ENCODE measurements at places on chromosomes 3 and 15.

GRCh38 chr3:190060192-190060775, 60.4 kb downstream of the P3H2 start:
- DNase-seq = no peak

- no peak for DNase-seq
These were observed 100.0 kb upstream of the DLG1 start for GRCh38 chr3:197398286-197398878.

DNA sequence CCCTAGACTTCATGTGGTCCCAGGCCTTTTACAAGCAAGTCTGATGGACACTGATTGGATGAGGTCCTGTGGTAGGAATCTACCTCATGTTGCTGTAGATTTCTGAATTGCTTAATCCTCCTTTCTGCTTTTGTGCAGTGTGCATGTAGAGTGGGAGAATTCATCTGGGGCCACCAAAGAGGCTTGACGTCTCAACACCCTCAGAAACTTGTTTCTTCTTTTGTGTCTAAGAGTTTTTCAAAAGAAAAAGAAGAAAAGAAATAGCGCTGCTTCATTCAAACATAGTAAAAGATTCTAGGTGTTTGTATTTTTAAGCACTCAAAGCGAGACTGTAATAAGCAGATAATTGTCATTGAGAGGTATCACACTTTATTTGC, 46.2 kb downstream of the NR1D2 start:
- DNase-seq = no peak

DNA sequence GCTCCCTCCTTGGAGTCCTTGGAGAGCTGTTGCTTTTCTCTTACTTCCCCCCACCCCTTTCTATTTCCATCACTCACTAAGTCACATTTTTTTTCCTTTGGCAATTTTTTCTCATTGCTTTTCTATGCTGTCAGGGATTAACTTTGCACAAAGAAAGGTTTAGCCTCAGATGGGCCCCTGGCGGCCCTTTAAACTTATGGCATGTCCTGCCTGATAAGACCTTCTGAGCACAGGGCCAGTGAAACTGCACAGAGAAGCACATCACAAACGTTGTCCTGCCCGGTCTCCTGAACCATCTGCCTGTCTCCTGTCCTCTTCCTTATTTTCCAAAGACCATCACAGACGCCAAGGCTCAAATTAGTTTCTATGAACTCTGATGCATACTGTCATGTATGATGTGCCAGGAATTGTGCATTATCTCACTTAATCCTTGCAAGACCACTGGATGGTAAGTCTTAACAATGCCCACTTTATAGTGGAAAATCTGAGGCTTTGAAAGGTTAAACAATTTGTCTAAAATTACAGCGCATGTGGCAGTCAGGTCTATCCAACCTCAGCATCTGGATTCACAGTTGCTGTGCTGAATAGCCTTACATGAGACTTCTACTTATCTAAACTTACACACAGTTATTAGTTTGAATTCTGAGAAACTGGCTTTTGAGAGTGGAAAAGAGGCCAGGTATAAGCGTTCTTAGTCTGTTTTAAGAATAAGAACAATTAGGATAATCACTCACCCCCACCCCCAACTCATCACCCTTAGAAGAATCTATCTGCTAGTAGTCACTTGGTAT, 648.1 kb downstream of the NTRK3 start:
- DNase-seq = no peak

DNA sequence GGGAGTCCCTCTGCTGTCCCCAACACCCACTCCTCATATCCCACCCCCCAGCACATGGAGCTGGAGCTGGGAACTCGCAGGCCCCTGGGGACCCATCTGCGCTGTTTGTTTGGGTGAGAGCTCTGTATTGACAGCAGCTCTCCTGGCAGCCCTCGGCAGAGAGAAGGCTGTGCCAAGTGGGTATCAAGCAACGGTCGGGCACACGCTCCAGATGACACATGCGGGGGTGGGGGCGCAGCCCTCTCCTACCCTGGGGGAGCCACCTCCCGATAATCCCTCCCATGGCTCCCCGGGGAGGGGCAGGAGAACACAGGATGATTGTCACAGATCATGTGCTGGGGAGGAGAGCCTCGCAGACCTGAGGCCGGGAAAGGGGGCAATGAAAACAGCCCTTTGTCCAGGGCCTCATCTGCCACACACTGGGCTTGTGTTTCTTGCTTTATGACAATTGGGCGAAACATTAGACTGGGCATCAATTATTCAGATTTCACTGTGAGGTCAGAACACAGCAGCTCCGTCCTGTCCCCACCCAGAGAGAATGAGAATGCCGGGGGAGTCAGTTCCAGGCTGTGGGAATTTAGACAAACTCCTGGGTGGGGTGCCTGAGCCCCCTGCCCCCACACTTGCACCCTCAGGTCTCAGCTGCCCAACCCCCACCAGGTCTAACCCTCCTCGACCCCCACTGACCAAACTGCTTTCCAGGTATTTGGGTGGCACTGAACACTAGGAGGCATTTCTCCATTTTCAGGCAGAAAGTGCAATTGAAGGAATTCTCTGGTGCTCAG, 46.4 kb upstream of the KLF13 start:
- no peak for DNase-seq

GRCh38 chr3:36907911-36908646, 36.8 kb downstream of the TRANK1 start:
- DNase-seq = peak; percentile 22

DNA sequence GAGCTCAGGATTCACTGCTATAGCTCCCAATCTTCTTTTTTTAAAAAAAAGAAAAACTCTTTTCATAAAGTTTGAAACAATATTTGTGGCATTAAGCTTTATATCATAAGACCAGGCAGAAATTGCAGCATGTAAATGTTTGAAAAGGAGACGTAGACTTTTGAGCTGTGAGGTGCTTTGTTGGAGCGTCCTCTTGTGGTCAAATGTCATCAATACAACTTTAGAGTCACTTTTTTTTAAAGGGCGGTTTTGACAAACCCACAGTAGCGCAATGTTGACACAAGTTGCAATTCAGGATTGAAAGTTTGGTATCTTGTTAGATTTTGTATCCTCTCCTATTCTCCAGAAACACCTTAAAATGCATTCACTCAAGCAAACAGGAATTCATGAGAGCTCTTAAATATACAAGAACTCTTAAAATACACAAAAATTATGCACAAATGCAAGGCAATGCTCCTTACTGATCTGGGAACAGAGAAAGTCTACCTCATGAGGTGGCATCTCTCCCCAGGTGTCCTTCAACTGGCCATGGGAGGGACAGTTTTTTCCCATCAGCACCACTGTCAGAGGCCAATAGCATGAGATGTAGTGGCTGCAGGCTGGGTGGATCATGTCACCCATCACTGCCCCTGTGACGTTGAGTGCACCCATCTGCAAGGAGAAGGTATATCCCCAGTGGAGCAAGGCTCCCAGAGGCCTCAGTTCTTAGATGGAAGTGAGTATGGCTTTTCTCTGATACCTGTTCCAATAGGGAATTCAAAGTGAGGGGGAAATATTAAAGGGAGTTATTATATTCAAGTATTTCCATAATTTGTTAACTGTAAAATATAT, 70.7 kb downstream of the ANXA2 start:
- no peak for DNase-seq

DNA sequence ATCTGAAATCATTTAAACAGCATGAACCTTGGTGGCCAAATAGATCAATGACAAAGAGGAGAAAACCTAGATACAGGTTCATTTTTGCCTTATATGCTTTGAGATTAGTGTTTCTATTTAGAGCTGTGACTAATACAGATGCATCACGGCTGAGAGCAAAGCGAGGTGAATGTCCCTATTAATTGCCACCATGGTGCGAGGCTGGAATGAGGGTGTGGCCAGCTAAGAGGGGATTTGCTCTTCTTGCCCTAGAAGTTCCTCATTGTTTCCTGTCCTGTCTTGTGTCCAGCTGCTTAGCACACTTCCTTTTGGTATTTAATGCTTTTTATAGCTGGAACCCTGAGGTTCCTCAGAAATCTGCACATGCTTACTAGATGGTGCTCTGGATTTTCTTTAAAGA, 339.1 kb upstream of the RGMA start:
- DNase-seq = peak; percentile 37

GRCh38 chr3:2873986-2874385, 236.2 kb downstream of the IL5RA start:
- DNase-seq = no peak

GRCh38 chr3:151452841-151453240, 8.0 kb downstream of the IGSF10 start:
- no peak for DNase-seq

- DNase-seq = no peak
These were observed 35.3 kb downstream of the CAPN7 start for GRCh38 chr3:15241341-15241740.

DNA sequence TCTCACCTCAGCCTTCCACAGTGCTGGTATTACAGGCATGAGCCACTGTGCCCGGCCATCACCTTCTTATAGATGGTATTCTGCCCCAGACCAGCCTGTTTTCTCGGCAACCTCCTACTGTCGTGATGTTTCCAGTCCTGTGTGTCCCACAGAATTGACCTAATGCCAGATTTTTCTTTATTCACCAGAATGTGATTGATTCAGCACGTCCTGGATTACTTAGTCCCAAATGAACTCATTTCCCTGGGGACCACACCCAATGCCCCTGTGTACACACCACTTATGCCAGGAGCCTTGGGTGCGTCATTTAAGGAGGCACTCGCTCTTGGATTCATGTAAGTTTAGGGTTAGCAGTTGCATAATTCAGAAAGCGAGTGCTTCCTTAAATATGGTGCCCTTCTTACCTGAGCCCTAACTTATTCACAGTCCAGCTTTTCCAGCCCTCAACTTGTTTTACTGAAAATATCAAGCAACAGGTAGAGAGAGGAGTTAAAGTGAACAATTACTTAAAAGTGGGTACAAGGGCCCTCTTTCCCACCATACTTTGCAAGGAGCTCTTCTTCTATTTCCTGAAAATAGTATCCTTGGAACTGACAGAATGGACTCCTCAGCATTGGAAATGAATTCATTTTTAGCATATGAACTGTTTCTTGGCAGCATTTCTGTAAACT, 64.6 kb upstream of the UBE2E1 start:
- DNase-seq = peak; percentile 91

GRCh38 chr15:57607570-57608000, 15.9 kb downstream of the MYZAP start:
- peak; percentile 41 for DNase-seq

DNA sequence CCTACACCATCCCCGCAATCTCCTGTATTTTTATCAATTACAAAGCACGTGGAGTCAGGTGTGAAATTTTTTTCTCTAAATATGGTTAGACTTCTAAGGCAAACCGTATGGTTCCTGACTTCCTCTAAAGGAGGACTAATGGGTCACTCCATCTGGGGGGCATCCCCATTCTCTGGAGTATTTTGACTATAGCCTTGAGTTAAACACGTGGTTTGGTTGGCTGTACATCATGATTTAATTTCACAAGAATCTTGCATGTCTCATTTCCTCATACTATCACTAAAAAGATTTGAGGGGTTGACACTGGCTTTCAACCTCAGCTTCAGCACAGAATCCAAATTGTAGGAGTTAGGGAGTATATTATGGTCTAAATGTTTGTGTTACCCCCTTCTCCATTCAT, 25.3 kb upstream of the ZNF770 start:
- no peak for DNase-seq

GRCh38 chr3:85159376-85159775, 200.6 kb downstream of the CADM2 start:
- no peak for DNase-seq

DNA sequence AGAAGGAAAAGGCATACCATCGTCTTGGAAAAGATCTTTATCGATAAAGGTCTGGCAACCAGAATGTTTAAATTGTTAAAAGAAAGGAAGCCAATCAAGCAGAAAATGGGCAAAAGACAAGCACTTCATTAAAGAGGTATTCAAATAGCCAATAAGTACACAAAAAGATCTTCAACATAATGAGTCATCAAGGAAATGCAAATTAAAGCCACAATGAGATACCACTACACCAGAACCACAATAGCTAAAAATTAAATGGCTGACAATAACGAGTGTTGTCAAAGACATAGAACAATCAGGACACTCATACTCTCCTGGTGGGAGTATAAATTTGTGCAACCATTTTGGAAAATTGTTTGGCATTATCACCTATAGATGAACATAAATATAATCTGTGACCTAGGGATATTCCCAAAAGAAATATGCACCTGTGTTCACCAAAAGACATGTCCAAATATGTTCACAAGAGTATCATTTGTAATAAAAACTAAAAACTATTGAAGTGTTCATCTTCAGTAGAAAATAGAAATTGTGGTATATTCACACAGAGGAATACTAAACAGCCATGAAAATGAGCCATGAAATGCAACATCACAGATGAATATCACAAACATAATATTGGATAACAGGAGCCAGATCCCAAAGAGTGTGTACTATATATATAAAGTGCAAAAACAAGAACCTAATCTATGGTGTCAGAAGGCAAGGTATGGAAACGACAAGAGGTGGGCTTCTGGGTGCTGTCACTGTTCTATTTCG, 14.4 kb upstream of the BTBD1 start:
- no peak for DNase-seq

GRCh38 chr3:42891042-42891441, 14.9 kb upstream of the ZNF662 start:
- DNase-seq = no peak

DNA sequence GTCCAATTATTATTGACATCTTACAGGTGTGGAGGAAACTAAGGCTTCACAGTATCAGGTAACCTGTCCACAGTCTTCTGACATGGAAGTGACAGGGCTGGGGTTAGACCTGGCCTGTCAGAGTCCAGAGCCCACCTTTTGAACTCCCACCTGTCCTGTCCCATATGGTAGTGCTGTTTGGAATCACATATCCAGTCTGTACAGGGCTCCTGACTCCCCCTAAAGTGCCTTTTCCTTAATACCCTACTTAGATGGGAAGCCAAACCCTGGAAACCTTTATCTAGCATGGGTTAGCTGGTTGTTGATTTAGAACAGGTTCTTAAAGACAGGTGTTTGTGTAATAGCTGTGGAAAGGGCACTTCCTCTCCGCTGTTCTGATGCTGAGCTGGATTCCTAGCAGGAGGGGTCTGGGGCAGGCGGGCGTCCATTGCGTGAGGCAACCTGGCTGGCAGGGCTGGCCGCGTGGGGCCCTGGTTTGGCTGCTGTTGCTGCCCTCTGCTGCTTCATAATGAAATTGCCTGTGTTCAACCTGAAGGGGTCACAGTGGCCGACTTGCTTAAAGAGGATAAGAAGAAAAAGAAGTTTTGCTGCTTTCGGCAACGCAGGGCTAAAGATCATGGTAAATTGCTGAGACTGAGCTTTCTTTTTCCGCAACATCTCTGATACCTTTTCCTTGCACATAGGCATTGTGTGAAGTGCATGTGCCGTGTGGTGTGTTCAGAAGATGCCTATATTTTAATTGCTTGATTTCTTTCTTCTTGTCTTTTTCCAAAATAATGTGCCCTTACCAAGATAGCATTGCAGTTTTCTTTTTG, 136.2 kb downstream of the CHDH start:
- no peak for DNase-seq

DNA sequence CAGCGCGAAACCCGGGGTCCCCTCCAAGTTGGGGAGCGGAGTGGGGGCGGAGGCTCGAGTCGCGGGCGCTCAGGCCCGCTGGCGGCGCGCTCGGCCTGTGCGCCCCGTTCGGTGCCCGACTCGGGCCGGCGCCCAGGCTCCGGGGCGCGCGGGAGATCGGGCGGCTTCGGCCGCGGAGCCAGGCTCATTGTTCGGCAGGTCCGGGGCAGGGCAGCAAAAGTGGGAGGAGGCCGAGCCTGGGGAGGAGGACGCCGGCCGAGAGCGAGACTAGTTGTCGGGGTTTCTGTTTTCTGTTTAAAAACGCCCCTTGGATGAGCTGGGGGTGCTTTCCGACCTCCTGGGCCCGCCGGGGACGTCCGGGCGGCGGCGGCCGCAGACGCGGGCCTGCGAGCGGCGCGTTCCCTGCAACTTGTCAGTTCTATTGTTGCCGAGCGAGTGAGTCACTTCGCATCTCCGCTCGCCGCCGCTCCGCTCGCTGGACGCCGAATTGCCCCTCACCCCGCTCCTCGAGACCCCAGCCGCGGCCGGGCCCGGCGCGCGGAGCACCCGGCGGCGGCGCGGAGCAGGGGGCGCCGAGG, 676 bp downstream of the TCF12 start:
- no peak for DNase-seq
